Fibroblast of the aortic adventitia (primary cell): ENCODE measurements at places on chromosomes 11 and 22.
A peak's percentile ranks its signal among the peaks of the same experiment; 100 is the strongest.

DNA sequence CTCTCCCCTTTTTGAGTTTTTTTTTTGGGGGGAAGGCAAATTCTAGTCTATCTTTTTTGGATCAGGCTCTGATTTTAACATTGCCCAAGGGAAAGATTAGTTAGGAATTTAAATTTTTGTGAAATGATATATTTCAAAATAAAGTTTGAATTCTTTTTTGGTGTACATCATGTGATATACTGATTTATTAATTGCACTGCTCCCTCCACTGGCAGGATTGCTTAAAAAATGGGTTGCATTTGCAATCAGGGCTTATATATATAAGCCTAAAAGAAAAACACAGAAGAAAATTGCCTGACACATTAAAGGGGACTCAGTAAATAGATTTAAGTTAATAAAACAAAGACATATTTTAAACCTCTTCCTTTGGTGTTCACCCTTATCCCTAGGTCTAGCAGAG, 1.2 kb downstream of the DYNC2H1 start:
- DNase-seq = peak; percentile 77

DNA sequence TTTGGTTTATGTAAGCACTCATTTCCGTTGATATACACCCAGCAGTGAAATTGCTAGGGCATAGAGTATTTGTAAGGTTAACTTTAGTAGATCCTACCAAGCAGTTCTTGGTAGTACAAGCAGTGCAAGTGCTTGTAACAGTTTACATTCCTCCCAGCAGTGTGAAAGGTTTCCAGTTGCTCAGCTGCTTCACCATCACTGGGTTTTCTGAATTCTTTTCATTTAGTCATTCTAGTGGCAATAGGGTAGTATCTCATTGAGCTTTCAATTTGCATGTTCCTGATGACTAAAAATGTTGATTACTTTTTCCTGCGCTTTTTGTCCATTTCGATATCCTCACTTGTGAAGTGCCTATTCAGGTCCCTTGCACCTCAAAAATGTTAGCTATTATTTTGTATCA, 34.3 kb downstream of the ZNF202 start:
- no peak for DNase-seq

DNA sequence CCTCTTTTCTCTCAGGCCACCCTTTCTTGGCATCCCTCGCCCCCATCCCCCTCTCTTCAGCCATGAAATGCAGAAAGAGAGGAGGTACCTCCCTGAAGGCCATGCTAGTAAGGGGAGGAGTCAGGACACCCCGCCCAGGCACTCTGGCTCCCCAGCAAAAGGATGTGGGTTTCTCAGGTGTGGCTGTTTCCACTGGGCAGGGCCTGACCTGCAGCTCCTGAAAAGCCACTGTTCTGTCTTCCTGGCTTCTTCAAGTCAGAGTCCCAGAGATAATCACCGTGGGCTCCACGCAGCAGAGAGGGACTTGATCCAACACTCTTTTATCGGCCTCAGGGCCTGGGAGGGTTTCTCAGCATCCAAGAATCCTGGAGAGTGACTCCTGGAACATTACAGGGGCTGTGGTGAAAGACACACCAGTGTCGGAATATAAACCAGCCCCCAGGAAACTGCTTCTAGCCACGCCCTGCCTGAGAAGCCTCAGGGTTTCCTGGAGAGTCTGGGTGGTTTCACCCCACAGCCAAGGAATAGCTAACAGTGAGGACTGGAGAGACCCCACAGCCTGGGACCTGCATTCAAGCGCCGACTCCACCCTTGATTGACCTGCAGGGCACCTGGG, 45.7 kb upstream of the TSPAN18 start:
- no peak for DNase-seq

DNA sequence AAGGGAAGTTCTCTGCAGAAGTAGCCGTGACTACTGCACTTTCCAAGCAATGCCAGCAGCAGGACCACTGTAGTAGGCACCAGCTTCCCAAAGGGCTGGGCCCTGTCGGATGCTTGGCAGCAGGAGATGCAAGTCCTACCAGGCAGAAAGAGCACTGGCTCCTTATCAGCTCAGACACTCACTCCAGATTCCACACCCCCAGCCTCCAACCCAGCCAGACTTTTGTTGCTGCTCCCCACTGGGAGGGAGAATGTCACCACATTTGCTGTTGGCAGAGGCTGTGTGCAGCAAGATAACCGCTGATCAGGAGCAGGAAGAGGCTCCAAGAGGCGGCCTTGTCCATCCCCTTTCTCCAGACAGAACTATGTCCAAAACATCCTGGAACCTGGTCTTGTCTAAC, 118.7 kb downstream of the C11orf58 start:
- DNase-seq = no peak

- DNase-seq = peak; percentile 32
Observed at GRCh38 chr22:31400023-31400397, 606 bp downstream of the DRG1 start.

- no peak for DNase-seq
Observed at GRCh38 chr11:31699066-31699465, 112.1 kb downstream of the PAX6 start.

GRCh38 chr22:48264586-48264985, 1502.1 kb downstream of the TBC1D22A start:
- DNase-seq = no peak

GRCh38 chr22:32619614-32620426, 145.2 kb downstream of the FBXO7 start:
- peak; percentile 73 for DNase-seq

DNA sequence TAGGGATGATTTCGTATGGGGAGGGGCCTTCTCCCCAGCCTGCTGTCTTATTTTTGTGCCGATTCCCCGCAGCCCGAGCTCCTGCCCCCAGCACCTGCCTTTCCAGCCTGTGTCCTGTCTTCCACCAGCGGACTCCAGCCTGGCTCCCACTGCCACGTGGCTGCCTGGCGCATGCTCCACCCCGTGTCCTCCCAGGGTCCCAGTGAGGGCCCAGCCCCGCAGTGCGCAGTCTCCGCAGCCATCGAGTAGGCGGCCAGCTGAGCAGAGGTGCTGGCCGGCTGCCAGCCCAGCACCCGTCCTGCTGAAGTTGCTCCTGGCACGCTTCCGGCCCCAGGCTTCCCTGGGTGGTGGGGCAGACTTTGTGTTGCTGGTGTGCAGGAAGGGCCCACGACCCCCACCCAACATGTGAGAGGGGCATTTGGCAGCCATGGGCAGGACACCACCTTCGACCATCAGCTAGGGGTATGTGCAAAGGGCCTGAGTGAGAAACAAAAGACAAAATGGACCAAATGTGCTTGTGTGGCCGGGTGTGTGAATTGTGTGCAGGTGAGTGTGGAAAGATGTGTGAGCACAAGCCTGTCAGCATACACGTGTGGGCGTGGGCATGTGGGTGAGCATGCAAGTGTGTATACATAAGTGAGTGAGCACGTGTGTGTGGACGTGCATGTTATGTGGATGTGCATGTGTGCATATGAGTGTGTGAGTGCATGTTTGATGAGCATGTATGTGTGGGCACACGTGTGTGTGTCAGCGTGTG, 55.9 kb downstream of the RTN4R start:
- DNase-seq = no peak

- DNase-seq = peak; percentile 65
Observed at GRCh38 chr11:73177380-73177777, 35.3 kb upstream of the FCHSD2 start.

DNA sequence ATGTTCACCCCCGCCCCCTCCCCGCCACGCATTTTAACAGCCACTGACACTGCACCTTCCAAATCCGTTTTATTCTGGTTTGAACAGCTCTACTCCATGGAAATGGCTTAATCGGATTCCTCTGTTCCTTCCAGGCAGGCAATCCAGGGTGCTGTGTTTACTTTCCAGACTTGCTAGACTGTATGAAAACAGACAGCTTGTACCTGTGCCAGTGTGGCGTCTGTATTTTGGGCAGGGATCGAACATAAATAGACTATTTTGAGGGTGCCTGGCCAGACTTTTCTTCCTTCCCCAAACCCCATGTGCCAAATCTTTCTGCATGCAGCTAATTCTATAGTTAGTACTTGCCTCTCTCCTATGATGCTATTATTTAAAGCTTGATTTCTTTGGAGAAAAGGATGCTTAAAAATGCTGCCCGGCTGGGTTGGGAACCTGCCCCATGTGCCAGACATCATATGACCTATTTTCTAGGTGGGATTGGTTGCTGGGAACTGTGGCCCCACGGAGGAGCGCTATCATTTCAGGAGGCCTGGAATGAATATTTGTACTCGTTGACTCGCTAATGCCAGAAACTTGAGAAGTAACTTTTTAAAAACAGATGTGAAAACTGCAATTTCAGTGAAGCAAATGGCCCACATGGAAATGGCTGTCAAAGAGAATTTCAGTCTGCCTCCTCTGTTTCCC, 814.8 kb downstream of the BRD1 start:
- DNase-seq = no peak

GRCh38 chr11:126115127-126115495, 52.4 kb upstream of the CDON start:
- DNase-seq = peak; percentile 34

GRCh38 chr11:88704485-88704884, 361.3 kb downstream of the GRM5 start:
- peak; percentile 11 for DNase-seq

- DNase-seq = no peak
Observed at GRCh38 chr22:26286091-26286820, 117.0 kb downstream of the SEZ6L start.

DNA sequence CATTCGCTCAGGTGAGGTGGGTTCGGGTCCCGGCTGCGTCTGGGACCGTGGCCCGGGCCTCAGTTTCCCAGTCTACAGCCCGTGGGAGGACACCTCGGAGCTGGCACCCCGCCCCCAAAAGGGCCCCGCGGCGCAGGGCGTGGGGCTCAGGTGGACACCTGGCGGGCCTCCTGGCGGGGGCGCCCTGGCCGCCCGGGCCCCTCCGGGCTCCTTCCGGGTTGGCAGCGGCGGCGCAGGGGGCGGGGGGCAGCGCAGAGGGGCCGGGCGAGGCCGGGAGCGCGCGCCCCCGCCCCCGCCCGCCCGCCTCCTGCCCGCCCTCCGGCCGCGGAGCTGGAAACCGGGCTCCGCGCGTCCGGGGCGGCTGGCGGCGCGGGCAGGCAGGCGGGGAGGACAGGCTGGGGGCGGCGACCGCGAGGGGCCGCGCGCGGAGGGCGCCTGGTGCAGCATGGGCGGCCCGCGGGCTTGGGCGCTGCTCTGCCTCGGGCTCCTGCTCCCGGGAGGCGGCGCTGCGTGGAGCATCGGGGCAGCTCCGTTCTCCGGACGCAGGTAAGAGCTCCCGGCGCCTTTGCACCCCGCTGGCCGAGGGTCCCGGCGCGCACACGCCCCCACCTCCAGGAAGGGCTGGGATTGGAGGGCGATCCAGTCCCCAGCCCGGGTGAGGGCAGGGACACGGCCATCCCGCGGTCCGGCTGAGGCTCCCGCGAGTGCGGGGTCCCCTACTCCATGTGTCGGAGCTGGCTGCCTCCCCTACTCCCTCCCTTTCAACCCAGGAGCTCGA, at the start of gene EMID1:
EMID1 (plus strand) TSS at position 303 of the 778 bp plus-strand sequence; CDS start at position 446, 143 bp downstream.
- no peak for DNase-seq

GRCh38 chr11:72591785-72592502, 82.3 kb downstream of the PDE2A start:
- DNase-seq = no peak

- DNase-seq = no peak
Observed at GRCh38 chr11:74280494-74280893, 30.9 kb downstream of the P4HA3 start.

DNA sequence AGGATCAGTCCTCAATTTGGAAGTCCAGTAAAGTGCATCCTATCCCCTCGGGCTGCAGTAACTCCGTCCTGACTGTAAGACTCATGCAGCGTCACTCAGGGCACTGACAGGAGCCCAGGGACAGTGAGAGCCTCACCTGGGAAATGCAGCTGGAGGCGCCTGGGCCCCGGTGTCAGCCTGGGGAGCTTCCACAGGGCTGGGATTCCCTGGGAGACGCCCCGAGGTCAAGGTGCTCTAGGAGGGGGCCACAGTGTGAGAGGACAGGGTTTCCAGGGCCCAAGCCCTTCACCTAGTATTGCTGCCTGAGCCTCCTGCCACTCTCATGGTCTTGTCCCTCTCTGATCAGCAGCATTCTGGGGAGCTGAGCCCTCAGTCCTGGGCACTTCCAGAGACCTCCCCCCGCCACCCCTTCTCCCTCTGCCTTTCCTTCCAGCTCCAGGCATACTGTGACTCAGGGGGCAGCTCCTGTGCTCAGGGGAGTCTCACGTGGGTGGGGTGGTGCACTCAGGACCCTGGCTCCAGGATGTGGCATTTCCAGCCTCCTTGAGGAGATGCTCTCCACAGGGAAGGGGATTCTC, 99.1 kb upstream of the IGLL5 start:
- DNase-seq = no peak

DNA sequence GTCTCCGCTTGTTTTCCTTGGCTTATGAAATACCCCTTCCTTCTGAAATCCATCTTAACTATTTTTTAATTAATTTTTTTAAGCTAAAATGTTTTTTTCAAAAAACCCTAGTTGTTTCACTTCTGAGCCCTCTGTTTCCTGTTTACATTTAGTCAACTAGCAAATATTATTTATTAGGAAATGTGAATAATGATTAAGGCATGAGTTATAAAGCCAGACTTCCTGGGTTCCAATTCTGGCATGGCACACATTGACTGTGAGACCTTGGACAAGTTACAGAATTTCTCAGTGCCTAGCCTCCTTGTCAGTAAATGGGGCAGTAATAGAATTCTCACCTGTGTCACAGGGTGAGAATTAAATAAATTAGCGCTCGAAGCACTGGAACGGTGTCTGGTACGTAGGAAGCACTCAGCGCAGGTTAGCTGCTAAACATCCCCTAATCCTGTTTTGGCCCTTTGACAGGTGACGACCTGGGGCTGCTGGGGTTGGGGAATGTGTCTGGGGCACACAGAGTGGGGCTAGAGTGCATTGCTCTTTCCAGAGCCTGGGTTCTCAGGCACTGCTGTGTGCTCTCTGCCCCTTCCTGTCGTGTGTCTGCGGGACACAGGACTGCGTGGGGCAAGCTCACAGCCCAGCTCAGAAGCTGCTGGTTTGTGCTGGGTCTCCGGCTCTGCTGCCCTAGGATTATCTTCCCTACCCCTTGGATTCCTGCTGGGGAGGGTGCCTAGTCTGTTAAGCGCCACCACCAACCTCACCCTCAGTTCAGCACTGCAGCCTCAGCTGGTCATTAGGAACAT, 13.1 kb downstream of the PANX1 start:
- DNase-seq = no peak

- no peak for DNase-seq
Observed at GRCh38 chr22:40247976-40248375, 70.3 kb downstream of the TNRC6B start.
